Glomerular endothelial cell (primary cell): ENCODE measurements at places on chromosomes 1 and 21. TPM values are rescaled to one million over a fixed set of nuclear protein-coding genes. Genes with fewer than 3 reads are reported as not detected.
A peak's percentile ranks its signal among the peaks of the same experiment; 100 is the strongest.

The IGFN1 gene
- 0.10 TPM in 1 of 2 replicates, not detected in the other for total RNA-seq

The KCNA2 gene
- not detected in 2 replicates for total RNA-seq

The TDRD5 gene
- not detected in 2 replicates for total RNA-seq

The DENND2C gene
- 1.2 and 1.3 TPM in 2 replicates for total RNA-seq

The PGLYRP4 gene
- total RNA-seq = not detected in 2 replicates

The BNIPL gene
- not detected in 2 replicates for total RNA-seq

The GRIK1 gene
- 0.06 TPM in 1 of 2 replicates, not detected in the other for total RNA-seq

GRCh38 chr1:3761296-3762010, 9.2 kb downstream of the CCDC27 start:
- no peak for DNase-seq

DNA sequence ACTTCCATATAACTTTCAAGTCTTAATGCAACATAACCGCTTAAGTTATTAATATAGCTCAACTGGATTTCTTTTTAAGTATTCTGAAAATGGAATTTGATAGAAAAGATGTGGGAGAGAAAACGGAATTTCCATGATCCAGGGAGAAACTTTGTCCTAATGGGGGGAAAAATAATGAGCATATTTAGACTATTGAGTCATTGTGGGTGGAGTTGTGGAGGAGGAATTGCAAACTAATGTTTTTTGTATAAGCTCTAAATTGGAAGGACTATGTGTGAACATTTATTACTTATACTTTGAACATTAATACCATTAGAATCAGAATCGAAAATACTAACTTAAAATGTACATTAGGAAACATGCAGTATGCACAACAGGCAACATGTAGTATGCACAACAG, 159.9 kb upstream of the NEGR1 start:
- DNase-seq = no peak

DNA sequence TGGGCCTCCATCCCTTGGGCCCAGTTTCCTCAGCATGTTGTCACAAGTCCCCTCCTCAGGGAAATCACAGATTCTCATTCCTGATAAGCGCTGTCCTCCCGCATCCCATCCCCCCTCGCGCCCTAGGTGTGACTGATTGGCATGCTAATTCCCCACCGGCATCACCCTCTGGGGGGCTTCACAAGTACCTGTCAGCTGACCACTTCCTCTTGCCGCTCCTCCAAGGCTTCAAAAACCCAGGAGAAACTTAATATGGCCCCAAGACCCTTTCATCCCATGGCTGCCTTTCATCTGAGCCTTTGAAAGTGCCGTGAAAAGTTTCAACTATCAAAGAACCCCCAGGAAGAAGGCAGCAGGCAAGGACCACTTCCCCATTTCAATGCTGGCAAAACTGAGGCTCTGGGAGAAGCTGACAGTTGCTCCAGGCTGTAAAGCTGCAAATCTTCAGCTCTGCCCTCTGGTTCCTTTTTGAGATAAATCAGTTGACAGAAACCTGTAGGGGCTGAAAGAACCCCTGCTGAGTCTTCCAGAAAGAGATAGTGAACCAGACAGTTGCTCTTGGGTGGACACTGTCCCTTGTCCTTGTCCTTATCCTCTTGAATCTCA, 12.8 kb upstream of the MIXL1 start:
- DNase-seq = no peak

DNA sequence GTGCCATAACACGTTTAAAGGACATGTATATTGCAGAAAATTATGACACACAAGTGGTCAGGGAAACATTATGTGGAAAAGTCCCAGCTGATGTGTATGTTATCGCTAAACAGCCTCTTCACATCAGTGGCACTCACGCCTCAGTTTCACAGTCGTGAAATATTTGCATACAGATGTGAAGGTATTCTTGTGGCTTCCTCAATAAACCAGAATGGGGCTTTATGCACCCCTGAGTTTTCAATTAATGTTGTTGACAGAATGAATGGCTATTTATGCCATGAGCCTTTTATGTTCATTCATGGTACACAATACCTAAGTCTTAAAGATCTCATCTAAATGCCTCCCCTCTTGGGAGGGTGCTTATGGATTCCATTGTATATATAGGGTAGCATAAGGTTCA, 202.1 kb upstream of the ADGRL2 start:
- DNase-seq = no peak

DNA sequence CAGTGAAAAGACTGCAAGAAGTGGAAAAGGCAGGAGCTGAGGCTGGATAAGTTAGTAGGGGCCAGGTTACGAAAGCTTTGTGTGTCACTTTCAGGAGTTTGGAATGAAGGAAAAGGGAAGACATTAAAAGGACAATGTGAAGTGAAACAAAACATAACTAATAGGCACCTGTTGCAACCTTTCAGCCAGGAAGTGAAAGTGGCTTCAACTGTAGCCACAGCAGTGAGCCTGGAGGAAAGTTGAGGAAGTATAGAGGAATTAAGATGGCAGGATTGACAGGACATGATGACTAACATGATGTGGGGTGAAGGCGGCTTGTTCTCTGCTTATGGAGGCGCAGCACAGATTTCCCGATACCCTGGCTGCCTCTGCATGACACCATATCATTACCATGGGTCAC, 68.9 kb downstream of the C4BPA start:
- DNase-seq = no peak

GRCh38 chr1:65265651-65266351, 43.5 kb upstream of the DNAJC6 start:
- no peak for DNase-seq

- DNase-seq = no peak
Observed at GRCh38 chr1:152036267-152037216, at the start of gene S100A11. S100A11 (minus strand) TSS chr1:152037004; CDS start chr1:152036915, 89 bp downstream.

GRCh38 chr1:74504125-74504932, 8.1 kb downstream of the LRRC53 start:
- no peak for DNase-seq

DNA sequence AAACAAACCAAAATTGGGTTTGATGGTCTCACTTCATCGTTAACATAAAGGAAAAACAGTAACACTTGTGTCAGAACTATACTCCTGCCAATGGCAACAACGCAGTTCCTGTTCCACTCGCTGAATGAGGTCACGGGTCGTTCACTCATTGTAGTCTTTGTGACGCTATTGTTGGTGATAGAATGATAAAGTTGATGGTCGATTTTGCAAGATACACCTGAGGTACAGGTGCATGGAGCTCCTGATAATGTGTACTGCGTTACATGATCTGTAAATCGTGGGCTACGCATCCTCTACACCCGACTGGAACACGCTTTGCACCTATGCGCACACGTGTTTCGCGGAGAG, 391 bp upstream of the CENPS start:
- DNase-seq = peak; percentile 52

- no peak for DNase-seq
Observed at GRCh38 chr1:116821763-116822162, 67.5 kb downstream of the CD2 start.

- no peak for DNase-seq
Observed at GRCh38 chr1:63821091-63822005, 47.5 kb downstream of the ROR1 start.

DNA sequence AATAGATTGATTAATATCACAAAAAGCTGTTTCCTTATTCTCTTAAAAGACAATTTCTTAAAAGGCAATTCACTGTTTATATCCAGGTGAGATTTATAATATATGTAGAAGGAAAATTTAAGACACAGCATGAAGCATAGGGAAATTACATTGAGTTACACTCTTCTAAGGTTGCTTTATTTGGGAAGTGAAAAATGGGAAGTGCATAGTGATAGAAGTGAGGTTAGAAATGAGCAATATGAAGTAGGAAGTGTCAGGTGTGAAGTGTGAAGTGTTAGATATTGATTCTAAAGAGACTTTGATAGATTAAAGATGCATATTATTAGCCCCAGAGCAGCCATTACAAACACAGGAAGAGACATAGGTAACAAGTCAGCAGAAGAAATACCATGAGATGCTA, 40.3 kb downstream of the FH start:
- no peak for DNase-seq

- no peak for DNase-seq
Observed at GRCh38 chr1:109547463-109548320, 723 bp upstream of the GNAI3 start.

GRCh38 chr1:54857746-54858561, 29.0 kb downstream of the DHCR24 start:
- no peak for DNase-seq

DNA sequence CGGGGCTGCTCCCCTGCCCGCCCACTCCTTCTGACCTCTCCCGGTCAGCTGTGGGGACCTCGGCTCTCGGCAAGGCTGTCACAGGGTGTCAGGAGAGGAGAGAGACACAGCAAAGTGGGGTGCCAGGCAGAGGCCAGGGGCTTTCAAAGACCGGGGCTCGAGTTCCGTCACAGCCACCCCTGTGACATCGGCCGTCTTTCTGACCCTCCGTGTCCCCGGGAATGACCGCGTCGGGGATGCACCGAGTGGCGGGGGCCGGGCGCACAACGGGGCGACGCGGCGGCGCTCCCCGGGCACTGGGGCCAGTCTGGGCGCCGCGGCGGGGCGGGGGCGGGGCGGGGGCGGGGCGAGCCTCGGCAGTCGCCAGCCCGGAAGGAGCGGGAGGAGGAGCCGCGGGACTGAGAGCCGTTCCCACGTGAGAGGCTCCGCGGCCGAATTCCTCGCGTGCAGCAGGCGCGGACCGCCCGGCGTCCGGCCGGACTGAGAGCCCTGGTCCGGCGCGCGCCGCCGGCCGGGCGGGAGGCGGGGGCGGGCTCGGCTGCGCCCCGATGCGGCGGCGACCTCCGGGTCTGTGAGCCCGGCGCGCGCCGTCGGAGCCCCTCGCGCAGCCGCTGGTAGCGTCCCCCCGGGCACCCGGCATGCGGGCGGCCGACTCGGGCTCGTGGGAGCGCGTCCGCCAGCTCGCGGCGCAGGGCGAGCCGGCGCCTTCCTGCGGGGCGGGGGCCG, 229.7 kb upstream of the TMEM51 start:
- DNase-seq = no peak

DNA sequence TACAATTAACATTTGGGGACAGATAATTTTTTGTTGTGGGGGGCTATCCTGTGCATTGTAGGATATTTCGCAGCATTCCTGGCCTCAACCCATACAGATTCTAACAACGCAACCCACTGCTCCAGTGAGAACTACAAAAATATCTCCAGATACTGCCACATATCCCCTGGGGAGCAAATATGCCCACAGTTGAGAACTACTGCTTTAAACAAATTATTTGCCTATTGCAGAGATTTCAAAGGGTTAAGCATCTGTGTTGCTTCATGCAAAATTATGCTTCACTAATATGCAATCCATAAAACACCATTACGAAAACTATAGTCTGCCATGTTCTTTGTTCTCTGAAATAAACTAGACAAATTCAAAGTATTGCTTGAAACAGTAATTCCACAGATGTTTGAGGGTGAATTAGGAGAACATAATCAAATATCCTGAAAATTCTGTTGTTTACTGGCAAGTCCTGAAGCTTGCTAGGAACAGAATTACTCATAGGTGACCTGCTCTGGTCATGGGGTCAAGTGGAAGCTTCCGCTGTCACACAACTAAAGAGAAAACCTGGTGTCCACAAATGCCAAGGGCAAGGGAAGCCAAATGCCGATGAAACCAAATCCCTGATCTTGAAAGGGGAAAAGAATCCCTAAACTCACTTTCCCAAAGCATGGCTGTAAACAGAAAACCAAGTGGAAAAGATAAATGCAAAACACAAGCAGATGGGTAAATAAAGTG, 149.4 kb downstream of the RERE start:
- no peak for DNase-seq

DNA sequence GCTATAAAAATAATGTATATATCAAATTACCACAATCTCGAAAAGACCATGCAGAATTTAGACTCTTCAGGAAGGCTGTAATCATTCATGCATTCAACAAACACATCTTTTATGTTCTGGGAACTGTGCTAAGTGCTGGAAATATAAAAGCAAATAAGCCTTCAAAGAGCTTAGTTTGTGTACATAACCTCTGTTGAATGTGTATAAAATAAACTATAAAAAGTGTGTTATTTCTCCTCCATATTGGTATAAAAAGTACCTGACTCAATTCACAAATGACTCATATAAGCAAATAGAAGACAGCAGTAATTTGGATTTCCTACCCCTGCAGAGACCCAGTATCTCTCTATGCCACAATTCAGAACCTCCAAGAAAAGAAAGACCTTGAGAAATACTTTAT, 36.8 kb downstream of the RAB3GAP2 start:
- no peak for DNase-seq

DNA sequence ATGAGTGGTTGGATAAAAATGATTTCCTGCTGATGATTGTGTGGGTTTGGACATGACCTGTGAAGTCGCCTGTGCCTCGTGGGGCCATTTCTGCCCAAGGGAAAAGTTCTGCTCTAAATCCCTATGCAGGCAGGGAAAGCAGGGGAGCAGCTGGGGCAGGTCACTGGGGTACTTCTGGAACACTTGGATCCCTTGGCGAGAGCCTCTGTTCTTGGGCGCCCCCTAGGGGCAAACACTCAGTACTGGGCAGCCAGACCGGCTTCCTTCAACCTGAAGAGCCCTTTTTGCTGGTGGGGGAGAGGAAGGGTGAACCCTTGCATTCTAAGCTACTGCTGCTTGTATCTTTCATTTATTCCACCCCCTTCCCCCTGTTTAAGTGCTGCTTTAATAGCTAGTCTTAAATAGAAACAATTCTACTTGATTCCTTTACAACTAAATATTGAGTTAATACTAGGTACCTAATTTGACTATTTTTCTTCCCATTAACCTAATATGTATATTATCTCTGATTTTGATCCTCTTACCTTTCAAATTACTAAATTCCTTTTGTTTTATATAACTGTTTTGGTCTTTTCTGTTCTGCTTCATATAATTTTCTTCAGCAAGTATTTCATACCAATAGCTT, 5.1 kb upstream of the CLEC20A start:
- no peak for DNase-seq

DNA sequence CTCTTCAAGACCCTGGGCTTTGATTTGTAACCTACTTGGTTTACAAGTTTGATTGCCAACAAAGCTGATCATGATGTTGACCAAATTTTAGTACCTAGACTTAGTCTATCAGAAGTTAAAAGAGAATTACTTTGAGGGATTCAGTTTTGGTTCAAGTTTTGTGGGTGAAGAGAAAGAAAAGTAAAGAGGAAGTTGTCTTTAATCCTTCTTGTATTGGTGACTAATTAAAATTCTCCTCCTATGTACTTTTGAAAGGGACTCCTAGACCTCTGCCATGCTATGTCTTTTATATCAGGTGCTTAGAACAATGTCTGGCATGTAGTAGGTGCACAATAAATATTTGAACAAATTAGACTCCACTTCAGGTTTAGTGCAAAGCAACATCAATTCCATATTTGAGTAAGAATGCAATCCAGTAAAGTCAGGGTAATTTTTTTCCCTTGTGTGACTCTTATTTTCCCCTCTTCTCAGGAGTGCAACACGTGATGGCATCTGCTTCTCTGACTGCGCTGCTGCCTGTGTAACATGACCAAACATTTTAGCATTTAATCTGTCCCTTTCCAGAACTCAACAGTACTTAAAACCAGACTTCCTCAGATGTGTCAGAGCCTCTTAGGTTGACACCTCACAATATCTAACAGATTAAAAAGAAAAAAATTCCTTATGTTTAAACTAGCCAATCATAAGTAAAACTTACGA, 41.1 kb upstream of the KCNQ4 start:
- no peak for DNase-seq

DNA sequence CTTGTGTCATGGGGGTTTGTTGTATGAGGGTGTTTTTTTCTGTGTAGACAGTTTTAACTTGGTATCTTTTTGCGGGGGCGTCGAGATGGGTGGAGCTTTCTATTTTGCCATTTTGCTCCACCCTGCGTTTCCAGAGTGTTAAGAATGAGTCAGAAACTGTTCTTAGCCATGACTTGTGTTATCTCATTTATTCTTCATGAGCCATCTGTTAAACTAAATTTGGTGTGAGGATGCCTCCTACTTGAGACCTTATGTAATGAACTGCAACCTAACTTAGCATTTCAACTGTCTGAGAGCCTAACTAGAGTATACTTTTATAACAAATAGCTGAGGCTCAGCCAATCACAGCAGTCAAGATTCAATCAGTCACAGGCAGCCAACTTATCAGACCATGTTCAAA, 1873.5 kb downstream of the NCAM2 start:
- no peak for DNase-seq
